ENCODE measurements at places on chromosomes 7 and 10.

GRCh38 chr7:4809091-4809591, 33.7 kb downstream of the AP5Z1 start:
- DNase-seq: no peak

DNA sequence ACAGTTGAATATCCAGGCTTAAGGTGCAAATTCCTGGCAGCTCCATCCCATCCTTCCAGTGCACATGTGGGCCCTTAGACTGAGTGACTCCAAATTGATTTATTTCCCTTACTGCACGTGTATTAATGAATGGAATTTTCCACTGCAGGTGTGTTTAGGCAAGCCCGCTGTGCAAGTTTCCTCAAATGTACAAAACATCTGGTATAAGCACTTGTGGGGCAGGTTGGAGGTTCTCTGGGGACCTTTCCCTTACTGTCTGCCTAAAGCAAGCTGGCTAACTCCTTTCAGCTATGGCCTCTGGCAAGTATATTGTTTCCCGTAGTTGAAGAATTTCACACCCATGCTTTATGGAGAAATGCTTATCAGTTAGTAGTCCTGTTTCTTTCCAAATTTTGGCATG, 25.3 kb upstream of the GIMAP6 start:
- no peak for DNase-seq

DNA sequence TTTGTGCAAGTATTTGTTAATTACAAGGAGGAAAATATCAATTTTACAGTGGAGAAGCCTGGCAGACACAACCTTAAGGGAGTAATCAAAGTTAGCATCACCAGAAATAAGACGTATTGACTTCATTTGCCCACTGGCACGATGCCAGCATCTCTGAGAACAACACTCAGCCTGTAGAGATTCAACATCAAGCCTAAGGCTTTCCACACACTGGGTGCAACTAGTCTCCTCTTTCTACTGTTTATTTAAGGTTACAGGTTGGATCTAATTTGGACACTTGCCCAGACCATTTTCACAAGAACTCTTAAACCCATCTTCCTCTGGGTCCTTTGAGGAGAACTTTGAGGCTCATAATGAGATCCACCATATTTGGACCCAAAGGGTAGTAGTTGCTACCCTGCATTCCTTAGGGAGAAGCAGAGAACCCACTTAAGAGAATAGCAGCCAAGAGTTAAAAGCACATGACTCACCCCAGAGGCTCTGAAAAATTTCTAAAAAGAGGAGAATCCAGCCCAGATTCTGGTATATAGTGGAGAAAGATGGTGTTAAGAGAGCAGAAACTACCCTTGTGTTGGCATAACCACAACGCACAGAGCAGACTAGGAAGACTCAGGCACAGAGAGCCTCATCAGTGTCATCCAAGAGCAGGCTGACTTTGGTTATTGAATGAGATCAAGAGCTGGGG, 97.3 kb downstream of the CCDC71L start:
- DNase-seq: peak; percentile 46

DNA sequence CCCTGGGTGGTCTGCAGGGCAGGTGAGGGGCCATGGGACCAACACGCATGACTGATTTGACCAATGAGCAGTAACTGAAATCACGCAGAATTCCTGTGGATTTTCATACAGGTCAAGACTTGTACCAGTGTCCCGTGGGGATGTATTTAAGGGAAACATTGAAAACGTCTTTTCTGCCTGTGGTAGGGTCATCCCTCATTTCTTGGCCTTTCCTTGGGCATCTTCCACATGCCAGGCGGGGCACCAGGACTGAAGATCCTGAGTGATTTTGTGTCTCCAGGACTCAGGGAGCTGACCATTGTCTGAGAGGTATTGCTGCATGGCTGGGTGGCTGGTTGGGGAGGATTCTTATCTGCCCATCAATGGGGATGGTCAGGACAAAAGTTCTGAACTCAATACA, 289.0 kb downstream of the GLRX3 start:
- DNase-seq: no peak

DNA sequence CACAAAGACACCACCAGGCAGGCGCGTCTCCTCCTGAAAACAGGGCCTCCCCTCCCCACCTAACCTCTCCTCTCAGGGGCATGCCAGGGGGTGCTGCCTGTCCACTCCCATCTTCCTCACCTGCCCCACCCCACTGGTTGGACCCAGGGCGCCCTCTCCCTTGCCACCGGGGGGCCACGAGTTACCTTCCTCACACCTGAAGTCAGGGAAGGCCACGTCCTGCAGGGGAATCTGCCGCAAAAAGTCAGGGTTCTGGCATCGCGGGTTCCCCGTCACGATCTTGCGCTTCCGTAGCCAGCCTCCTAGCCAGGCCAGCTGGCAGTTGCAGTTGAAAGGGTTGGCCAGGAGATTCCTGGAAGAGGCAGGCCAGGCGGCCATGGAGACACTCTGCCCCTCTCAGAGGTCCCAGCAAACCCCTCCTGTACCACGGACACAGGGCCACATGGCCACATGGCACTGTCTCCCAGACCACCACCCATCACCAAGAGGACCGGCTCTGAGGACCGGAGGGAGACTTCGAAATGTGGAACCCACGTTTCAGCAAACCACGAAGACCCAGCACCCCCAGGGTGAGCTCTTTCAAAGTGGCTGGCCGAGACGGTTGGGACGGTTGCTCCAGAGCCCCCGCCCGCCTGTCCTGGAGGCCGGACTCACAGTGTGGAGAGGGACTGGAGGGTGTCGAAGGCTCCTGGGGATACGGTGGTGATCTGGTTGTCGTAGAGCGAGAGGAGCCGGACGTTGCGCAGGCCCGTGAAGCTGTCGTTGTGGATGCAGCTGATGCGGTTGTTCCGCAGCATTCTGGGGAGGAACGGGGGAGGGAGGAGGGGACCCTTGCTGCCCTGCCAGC, 142.8 kb downstream of the SLIT1 start:
- no peak for DNase-seq
